Activated naive CD8-positive, alpha-beta T cell treated with anti-CD3 and anti-CD28 coated beads, Interleukin-2, amount 10 ng/mL, durations not matched to agents 7 days and 5 days (primary cell): ENCODE measurements at places on chromosomes 5 and 9. TPM values are rescaled to one million over a fixed set of nuclear protein-coding genes. Genes with fewer than 3 reads are reported as not detected.

GRCh38 chr5:109016300-109016699 is 268.6 kb downstream of the FER start:
- no peaks in the 10 kb centered on the region for H3K36me3 ChIP-seq
- no peak overlapping the region for H3K27ac ChIP-seq
- H3K4me3 ChIP-seq: no peak overlapping the region
- DNase-seq: no peak

DNA sequence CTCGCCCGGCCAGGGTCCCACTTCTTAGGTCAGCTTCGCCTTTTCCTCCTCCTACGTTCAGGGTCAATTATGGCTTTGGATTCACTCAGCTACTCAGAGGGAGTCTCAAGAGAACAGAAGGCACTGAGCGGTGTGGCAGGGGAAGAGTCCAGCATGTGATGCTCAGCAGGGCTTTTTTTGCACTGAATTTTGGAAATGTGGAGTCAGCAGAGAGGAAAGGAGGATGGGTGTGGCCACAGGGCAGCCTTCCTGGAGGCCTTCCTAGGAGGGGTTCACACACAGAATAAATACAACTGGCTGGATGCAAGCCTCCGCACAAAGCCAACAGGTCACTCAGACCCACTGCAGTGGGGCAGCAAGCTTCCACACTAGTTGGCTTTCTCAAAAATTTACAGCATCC is 4.8 kb downstream of the NAIF1 start:
- peak overlapping the region; percentile 11 for H3K4me3 ChIP-seq
- no peaks in the 10 kb centered on the region for H3K27me3 ChIP-seq
- H3K4me1 ChIP-seq: peaks cover 33% of the 10 kb centered on the region

DNA sequence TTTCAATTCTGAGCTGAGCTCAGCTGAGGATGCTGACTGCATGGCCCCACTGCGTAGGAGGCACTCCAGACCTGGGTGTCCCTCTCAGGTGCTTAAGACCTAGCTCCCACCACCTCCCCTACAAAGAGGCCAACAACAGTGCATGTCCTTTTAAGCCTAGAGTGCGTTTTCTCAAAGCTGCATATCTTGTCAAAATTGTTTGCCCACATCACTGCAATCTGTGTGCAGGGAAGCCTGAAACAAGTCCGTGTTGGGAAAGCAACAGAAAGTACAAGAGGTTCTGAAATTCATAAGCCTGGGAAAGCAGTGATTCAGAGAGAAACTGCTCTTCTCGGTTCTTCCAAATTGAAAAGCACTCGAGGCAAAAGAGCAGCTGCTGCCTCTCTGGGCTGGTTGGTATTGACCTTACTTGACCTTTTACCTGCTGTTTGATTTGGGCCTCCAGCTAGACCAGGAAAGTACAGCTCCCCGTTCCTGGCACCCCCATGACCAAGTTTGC is 238.4 kb downstream of the NR2F1-AS1 start:
- H3K27ac ChIP-seq: no peak overlapping the region
- DNase-seq: no peak
- H3K27me3 ChIP-seq: no peaks in the 10 kb centered on the region
- H3K4me1 ChIP-seq: no peaks in the 10 kb centered on the region
- H3K4me3 ChIP-seq: no peak overlapping the region

GRCh38 chr5:17000291-17000939 is 64.3 kb upstream of the MYO10 start:
- no peak overlapping the region for H3K4me3 ChIP-seq
- no peaks in the 10 kb centered on the region for H3K27me3 ChIP-seq
- no peaks in the 10 kb centered on the region for H3K36me3 ChIP-seq
- no peak for DNase-seq

The LYSMD3 gene
- 21.3 TPM for total RNA-seq

DNA sequence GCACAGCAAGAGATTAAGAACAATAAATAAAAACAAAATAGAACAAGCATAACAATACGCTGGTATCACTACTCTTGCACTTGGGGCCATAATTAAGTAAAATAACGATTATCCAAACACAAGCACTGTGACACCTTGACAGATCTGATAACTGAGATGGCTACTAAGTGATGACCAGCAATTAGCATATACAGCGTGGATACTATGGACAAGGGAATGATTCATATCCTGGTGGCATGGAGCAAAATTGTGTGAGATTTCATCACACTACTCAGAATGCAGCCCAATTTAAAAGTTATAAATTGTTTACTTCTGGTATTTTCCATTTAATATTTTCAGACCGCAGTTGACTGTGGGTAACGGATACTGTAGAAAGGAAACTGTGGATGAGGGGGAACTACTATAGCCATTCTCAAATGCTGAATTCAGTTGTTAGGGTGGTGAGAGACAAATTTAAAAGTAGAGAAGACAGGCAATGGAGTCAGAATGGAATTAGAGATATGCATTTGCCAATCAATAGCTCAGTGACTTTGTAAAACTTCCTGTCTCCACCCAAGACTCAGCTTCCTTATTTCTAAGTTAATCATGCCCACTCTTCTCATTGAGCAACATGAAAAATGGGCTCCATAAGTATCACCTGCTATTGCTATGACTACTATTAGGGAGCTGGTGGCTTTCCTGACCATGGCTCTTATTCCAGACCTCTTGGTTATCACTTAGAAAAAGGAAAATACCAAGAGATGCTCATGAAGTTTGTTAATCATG is 300.8 kb downstream of the TRIM32 start:
- H3K27me3 ChIP-seq: no peaks in the 10 kb centered on the region
- no peak overlapping the region for H3K27ac ChIP-seq
- DNase-seq: no peak
- H3K4me3 ChIP-seq: no peak overlapping the region
- H3K4me1 ChIP-seq: no peaks in the 10 kb centered on the region

GRCh38 chr5:151162776-151163175 is 5.2 kb upstream of the ANXA6 start:
- DNase-seq: no peak
- H3K4me3 ChIP-seq: no peak overlapping the region
- H3K4me1 ChIP-seq: peaks cover 18% of the 10 kb centered on the region
- H3K27ac ChIP-seq: no peak overlapping the region
- no peaks in the 10 kb centered on the region for H3K36me3 ChIP-seq

The HAPLN1 gene
- total RNA-seq: not detected

DNA sequence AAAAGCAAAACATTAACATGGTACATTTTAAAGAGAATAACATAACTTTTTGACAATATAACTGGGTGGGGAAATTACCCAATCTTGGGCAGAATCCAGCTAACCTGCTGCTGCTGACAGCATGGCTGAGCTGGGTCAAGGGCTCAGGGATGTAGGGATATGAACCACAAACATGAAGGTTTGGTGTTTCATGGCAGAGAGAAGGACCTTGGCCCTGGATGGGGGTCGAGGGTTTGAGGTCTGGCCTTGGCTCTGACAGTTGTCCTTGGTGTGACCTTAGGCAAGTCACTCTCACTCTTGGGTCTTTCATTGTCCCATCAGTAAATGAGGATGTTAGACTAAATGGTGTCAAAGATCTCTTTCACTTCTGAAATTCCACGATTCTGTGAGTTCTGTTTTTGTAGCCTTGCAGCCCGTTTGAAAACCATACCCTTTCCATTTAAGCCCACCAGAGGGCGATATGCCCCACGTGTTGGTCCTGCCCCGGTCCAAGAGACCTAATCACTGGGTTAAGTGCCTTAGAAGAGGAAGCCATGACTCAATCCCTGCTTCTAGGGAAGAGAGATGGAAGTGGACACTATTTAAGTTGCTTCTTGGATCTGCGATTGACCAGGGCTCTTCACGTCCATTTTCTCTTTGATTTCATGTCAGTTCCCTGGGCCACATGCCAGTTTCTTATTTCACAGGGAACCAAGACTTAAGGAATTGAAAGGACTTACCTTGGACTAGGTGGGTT is 56.8 kb upstream of the TEX48 start:
- H3K27me3 ChIP-seq: no peaks in the 10 kb centered on the region
- H3K4me3 ChIP-seq: peak overlapping the region; percentile 7
- H3K4me1 ChIP-seq: peaks cover 54% of the 10 kb centered on the region
- peak overlapping the region; percentile 79 for H3K27ac ChIP-seq

The CDKN2B-AS1 gene
- 3.7 TPM for total RNA-seq

- H3K4me1 ChIP-seq: peaks cover 11% of the 10 kb centered on the region
- H3K27ac ChIP-seq: peak overlapping the region; percentile 36
- no peaks in the 10 kb centered on the region for H3K36me3 ChIP-seq
- peaks cover 5% of the 10 kb centered on the region for H3K27me3 ChIP-seq
Observed at GRCh38 chr9:133786371-133786753, 48.2 kb upstream of the SARDH start.

DNA sequence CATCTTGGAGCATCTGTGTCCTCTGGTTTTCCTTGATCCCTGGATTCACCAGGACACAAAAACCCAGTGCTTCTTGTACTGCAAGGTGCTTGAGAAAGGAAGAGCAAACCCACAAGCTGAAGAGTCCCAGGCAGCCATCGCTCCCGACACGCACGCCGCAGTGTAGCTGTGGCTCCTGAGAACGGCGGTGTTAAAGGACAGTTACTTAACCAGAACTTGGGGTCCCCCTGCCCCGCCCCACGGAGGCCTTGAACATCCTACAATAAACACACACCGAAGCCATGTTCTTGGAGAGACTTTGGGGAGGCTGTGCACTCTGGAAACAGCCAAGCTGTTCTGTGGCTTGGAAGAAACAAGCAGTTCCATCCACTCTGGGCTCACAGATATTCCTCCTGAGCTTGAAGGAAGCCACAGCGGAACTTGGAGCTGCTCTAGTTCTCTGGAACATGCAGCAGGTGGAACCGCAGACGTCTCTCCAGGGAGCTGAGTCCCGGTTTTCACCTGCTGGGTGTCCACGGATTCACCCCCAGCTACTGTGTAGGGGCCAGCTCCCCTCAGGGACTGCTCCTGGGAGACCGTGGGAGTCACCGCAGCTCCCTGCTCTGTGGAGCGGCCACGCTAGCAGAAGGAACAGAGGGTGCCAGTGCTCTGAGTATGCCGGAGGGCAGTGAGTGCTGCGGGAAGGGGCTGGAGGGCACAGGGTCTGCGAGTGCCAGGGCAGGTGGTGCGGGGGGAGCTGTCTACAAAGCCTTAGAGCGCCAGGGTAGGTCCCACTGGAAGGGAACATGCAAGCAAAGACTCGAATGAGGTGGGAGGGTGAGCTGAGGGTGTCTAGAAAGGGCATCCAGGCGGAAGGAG is 107.3 kb downstream of the ADAMTS2 start:
- DNase-seq: no peak
- no peaks in the 10 kb centered on the region for H3K36me3 ChIP-seq
- no peaks in the 10 kb centered on the region for H3K4me1 ChIP-seq

- no peaks in the 10 kb centered on the region for H3K36me3 ChIP-seq
- H3K4me3 ChIP-seq: no peak overlapping the region
- DNase-seq: no peak
- no peak overlapping the region for H3K27ac ChIP-seq
Observed at GRCh38 chr9:119052339-119053030, 316.8 kb downstream of the BRINP1 start.
